ENCODE measurements at places on chromosomes 11 and 22.

DNA sequence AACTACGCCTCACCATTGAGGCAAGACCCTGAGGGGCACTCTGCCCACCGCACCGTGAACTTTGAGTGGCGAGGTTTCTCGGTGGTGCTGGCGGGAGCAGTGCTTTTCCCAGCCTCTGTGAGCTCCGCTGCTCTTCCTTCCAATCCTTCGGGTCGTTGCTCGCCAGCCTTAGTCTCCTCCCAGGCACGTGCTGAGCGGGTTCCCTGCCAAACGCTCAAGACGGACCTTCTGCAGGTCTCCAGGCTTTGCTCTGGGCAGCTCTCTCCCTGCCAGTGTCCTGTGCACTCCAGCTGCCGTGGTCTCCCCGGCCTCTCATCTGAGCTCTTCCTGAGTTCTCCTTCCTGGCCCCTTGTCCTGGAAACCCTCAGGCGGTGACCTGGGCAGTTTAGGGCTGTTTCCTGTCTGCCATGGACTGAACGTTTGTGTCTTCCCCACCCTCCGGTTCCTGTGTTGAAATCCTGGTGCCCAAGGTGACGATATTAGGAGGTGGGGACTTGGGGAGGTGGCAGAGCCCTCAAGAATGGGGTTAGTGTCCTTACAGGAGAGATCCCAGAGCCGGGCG lies 11.2 kb upstream of the MUC6 start:
- DNase-seq: no peak

DNA sequence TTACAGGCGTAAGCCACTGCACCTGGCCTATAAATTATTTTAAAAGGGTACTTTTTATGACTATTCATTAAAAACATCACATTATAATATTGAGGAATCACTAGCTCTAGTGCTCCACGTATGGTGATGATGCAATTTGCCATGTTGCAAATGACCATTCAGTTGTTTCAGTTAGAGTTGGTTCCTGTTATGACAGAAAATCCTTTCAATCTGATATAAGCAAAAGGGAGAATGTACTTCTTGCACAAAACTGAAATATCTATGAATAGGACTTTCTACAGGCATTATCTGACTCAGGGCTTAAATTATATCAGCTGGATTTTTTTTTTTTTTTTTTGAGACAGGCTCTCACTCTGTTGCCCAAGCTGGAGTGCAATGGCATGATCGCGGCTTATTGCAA lies 45.6 kb upstream of the RRM1 start:
- no peak for DNase-seq

DNA sequence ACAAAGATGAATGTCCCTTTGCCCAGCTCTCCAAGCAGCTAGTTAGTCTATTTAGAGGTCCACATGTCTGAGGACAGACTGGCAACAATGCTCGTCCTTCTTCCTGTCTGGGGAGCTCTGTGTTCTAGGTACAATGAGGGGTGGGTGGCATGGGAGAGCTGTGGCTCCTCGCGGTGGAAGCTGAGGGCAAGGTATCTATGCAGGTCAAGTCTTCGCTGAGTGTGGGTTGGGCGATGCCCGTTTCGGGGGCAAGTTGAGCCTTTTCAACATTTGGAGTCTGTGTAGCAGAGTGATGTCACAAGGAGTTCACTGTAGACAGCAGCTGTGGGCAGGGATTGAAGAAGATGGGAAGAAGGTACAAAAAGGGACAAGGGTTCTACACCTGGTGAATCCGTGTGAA lies 163.2 kb downstream of the FEZ1 start:
- no peak for DNase-seq

GRCh38 chr11:28701760-28702449 lies 593.7 kb downstream of the METTL15 start:
- no peak for DNase-seq

- DNase-seq: peak; percentile 59
Measured at GRCh38 chr22:46613606-46614021, 6.6 kb upstream of the GRAMD4 start.
